ENCODE measurements at places on chromosomes 12 and 14.

DNA sequence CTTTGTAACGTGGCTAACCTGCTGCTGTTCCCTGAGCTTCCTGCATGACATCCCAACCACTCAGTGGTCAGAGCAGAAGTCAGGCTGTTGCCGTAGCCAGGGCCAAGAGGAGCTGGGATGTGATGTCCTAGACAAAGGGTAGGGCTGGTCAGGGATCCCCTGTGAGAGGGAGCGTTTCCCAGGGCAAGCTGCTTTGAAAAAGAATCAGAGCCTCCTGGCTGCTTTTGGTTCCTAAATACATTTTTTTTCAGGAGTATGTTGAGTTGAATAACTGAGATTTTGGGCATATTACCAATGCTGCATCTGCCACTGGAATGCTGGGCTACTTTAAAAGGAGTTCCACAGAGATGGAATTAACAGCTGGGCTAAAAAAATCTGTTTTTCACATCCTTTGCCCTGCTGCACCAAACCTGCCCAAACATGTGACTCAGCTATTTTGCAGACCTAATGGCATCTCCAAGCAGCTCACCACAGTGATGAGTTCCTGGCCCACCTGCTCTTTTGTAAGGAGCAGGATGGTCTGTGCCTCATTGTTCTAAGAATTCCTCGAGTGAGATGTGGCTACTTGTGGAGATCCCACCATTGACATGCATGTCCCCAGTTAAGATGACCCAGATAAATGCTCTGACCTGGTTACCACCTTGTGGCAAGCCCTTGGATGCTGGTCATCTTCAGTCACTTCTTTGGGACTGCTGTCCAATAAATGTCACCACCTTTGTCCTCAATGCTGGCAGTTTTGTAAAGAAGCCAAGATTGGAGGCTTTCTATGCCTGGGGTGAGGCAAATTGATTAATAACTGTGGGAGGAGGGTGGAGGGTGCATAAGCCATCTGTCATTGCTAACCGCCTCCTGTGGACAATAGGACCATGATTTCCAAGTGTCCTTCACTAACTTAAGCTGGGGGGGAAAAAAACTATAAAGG is 24.1 kb downstream of the ANKRD13A start:
- no peak for DNase-seq

DNA sequence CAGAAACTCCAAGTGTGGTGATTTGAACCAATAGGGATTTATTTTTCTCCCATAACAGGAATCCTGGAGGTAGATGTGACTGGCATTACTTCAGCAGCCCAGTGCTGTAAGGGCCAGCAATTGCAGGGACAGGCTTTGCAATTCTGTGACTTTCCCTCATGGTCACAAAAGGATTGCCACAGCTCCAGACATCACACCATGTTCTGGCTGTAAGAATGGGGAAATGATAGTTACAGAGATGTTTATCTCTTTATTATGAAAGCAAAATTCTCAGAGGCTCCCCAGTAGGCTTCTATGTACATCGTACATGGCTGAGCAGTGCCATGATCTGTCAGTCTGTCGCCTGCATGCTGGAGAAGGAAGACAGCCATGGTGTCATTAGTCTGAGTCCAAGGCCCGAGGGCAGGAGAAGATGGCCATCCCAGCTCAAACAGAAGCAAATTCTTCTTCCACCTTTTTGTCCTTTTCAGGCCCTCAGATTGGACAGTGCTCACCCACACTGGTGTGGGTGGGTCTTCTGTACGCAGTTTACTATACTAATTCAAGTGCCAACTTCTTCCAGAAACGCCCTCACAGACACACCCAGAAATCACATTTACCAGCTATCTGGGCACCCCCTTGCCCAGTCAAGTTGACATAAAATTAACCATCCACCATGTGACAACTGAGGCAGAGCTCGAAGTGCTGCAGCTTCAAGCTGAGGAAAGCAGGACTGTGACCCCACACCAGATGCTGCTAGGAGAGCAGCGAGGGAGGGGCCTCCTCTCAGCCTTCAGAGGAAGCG is 17.2 kb downstream of the ZBTB42 start:
- DNase-seq = no peak

DNA sequence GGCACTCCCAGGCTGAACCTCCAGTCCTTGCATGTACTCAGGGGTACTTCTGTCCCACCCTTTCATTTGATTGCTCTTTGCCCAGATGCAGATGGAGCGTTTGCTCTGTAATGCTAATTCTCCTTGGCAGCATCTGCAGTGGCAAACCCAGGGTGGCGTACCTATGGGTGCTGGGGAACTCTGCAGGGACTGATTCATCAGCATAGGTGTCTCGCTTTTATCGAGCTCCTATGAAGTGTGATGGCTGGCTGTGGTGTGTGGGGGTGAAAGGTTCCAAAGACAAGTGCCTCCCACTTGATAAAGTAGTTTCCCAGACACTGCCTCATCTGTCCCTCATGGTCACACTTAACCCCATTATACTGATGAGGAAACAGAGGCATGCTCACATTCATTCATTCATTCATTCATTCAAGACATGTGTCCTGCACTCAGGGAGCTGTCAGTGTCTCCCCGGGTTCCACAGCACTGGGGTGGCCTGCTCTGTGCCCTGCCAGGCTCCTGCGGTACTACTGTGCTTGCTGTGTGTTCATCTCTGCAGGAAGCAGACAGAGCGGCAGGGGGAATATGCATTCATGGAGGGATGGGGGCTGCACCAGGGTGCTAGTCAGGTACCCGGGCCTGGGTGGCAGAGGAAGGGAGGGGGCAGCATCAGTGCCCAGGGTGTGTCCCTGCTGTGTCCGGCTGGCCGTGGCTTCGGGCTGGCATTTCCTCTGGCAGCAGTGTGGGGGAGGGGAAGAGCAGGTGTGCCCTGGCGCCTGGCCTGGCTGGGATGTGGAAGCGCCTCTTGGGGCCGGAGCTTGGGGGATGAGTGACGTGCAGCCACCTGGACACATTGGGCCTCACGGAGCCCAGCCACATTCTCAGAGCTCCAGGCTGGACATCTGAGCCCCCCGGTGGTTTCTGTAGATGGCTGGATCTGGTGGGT is 110.9 kb downstream of the TSPAN9 start:
- DNase-seq = no peak

- DNase-seq = no peak
Measured at GRCh38 chr14:37278636-37279538, 81.2 kb downstream of the MIPOL1 start.

DNA sequence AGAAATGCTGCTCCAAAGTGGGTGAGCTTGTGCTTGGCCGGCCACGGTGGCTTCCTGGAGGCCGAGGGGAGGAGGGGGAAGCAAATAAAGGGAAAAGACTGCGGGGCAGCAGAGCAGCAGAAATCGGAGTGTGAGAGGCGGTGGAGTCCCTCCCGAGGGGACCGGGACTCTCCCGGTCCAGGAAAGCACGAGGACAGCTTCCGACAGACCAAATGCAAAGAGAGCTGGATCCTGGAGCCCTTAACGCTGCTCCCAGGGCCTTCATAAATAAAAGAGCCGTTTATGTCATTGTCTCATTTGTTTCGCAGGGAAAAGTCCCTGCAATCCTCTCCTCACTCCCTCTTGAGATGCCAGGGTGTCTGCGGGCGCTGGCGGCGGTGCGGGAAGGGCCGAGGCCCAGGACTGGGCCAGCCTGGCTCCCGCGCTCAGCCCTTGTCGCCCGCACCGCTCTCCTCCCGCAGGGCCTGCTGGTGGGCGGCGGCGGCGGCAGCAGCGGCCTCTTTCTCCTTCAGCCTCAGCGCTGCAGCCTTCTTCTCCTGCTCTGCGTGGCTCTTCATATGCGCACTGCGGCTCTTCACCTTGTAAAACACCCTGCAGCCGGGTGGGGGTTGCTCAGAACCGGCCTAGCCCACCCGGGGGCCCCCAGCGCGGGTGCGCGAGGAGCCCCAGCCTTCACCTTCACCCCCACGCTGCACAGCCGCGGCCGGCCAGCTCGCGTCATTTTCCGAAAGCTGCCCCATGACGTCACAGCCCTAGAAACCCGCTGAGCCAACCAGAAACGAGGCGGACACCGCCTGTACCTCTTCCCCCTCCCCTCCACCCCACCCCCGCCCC is 4.5 kb upstream of the PNMA1 start:
- DNase-seq = no peak

GRCh38 chr12:52910248-52910883 is 5.5 kb upstream of the KRT8 start:
- no peak for DNase-seq

All from stimulated activated CD4-positive, alpha-beta T cell treated with anti-CD3 and anti-CD28 coated beads, Interleukin-2, amount 100 ng/mL, for 48 hours (primary cell).